ENCODE measurements at places on chromosomes 3 and 15. TPM values are rescaled to one million over a fixed set of nuclear protein-coding genes. Genes with fewer than 3 reads are reported as not detected.

DNA sequence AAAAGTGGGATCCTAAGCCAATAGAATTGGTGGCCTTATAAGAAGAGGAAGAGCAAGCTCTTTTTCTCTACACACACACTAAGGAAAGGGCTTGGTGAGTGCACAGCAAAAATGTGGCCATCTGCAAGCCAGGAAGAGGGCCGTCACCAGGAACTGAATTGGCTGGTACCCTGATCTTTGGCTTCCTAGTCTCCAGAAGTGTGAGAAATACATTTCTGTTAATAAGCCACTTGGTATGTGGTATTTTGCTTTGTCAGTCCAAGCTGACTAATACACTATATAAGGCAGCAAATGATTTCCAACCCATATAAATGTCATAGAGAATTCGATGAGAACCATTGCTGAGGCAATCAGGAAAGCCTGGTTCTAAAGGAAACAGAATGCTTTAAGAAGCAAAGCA, 816.3 kb upstream of the SEMA6D start:
- DNase-seq: no peak

DNA sequence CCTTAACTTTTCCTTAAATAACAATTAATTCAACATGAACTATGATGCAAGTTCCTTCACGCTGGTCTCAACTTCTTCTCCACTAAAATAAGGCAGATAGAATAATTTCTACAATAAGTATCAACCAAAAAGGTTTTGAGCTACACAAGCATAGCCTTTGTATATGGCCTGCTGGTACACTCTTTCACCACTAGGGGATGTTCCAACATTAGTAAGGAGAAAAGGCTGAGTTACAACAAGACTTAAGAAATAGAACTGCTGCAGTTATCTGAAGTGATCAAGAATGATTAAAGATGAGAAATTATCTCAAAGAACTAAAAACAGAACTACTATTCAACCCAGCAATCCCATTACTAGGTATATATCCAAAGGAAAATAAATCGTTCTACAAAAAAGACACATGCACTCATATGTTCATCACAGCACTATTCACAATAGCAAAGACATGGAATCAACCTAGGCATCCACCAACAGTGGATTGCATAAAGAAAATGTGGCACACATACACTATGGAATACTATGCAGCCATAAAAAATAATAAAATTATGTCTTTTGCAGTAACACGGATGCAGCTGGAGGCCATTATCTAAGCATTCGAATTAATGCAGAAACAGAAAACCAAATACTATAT, 14.4 kb downstream of the ATP13A3 start:
- DNase-seq: no peak

DNA sequence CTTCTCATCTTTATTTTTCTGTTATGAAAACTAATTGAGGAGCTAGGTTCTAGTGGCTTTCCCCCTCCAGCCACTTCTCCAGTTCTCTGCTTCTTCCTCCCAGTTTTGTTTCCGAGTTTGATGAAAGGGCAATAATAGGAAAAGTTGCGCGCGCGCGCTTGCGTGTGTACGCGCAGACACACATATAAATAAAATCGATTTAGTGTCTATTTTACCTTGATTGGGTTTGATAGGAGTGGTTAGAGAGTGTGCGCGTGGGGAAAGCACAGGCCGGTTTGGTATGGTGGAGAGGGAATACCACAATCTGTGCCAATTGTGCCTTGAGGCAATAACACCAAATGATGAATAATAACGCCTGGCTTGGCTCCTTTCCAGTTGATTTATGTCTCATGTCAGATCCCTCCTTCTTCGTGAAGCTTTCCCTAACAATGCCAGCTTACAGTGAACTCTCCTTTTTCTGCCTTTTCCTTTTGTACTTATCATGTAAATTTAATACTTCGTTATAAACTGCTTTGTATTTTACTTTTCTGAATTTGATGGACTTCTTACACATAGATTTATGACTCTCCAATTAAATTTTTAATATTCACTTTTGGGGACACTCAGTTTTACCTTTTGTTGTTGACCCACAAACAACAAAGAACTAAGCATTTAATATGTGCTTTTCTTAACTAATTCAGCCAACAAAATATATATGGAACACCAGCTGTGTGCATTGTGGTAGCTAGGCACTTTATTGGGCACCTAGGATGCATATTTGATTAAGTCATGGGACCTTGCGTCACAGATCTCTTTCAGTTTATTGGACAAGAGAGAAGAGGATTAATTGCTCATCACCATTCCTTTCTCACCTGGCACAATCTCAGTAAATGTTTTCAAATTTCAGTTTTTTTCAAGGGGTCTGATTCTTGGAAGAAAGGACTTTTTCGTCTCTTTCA, 1.7 kb downstream of the TIPARP start:
- no peak for DNase-seq

GRCh38 chr15:92606126-92606835, 49.3 kb downstream of the FAM174B start:
- DNase-seq: no peak

DNA sequence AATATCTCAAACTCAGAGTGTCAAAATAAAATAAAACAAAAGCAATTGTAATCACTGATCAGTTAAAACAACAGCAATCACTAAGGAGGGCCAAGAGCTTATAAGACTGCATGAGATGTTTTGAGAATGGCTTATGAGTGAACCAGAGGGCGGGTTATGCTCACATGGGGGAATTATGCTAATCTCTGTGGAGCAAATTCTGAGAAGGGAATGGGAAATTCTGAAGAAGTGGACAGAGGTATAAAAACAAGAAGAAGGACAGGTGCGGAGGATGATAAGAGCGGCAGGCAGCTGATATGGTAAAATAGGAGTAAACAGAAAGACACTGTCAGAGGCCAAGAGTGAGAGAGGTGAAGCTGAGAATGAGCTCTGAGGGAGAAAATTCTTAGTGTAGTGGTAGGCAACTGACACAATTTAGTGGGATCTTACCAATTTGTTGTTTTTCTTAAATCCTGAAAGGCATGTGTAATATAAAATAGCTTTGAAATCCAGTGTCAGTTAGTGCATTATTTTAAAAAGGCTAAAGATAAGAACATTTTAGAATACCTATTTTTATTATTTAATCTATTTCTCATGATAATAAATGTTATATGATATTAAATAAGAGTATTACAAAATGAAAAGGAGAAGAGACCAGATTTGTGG, 133.8 kb downstream of the SPATA16 start:
- no peak for DNase-seq

GRCh38 chr3:62073038-62073437, 300.3 kb downstream of the FEZF2 start:
- no peak for DNase-seq

The TGM4 gene
- not detected for total RNA-seq

Measured in Caco-2 (cell line).